ENCODE measurements at places on chromosomes 3 and 15. TPM values are rescaled to one million over a fixed set of nuclear protein-coding genes. Genes with fewer than 3 reads are reported as not detected.

DNA sequence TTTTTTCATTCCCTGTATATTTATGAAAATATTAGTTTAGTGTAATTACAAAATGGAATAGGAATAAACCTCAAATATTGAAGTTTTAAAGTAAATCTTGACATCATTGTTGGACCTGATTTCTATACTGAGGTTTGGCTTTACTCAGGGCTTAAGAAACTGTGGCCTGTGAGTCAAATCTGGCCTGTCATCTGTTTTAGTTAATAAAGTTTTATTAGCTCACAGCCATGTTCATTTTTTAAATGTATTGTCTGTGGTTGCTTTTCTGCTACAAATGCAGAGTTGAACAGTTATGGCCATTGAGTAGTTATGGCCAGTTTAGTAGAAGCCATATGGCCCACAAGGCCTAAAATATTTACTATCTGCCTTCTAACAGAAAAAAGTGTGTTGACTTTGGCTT is 80.7 kb downstream of the DIPK2A start:
- no peaks in the 10 kb centered on the region for H3K36me3 ChIP-seq
- no peak for DNase-seq
- no peak overlapping the region for H3K27ac ChIP-seq
- H3K4me1 ChIP-seq = peaks cover 31% of the 10 kb centered on the region
- H3K27me3 ChIP-seq = no peaks in the 10 kb centered on the region
- no peak overlapping the region for H3K4me3 ChIP-seq

DNA sequence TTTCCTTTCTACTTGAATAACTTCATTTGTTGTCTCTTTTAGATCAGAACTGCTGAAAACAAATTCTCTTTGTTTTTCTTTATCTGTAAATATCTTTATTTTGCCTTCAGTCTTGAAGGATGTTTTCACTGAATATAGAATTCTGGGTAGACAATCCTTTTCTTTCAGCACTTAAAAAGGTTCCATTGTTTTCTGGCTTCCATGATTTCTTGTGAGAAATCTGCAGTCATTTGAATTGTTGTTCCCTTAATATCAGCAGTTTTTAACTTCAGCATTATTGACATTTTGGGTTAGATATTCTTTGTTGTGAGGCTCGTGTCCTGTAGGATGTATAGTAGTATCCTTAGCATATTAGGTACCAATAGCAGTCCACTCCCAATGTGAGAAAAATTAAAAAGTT is 65.8 kb downstream of the SV2B start:
- no peaks in the 10 kb centered on the region for H3K4me1 ChIP-seq
- H3K27me3 ChIP-seq = no peaks in the 10 kb centered on the region
- no peak for DNase-seq

GRCh38 chr15:68340726-68341671 is 63.5 kb downstream of the FEM1B start:
- peaks cover 65% of the 10 kb centered on the region for H3K36me3 ChIP-seq
- H3K27ac ChIP-seq = peak overlapping the region; percentile 99
- H3K27me3 ChIP-seq = no peaks in the 10 kb centered on the region
- peaks cover 87% of the 10 kb centered on the region for H3K4me1 ChIP-seq

GRCh38 chr3:70539908-70540307 is 227.5 kb upstream of the MDFIC2 start:
- H3K27ac ChIP-seq = no peak overlapping the region
- H3K27me3 ChIP-seq = no peaks in the 10 kb centered on the region
- H3K4me3 ChIP-seq = no peak overlapping the region
- no peaks in the 10 kb centered on the region for H3K4me1 ChIP-seq
- no peaks in the 10 kb centered on the region for H3K36me3 ChIP-seq

- no peaks in the 10 kb centered on the region for H3K27me3 ChIP-seq
- H3K27ac ChIP-seq = peak overlapping the region; percentile 45
- H3K4me1 ChIP-seq = peaks cover 87% of the 10 kb centered on the region
- no peak overlapping the region for H3K4me3 ChIP-seq
- H3K36me3 ChIP-seq = peaks cover 8% of the 10 kb centered on the region
These were observed 19.5 kb downstream of the BMF start for GRCh38 chr15:40088929-40089755.

GRCh38 chr15:31163769-31164572 is 62.4 kb upstream of the TRPM1 start:
- H3K4me3 ChIP-seq = no peak overlapping the region
- H3K27me3 ChIP-seq = peaks cover 20% of the 10 kb centered on the region
- DNase-seq = no peak

DNA sequence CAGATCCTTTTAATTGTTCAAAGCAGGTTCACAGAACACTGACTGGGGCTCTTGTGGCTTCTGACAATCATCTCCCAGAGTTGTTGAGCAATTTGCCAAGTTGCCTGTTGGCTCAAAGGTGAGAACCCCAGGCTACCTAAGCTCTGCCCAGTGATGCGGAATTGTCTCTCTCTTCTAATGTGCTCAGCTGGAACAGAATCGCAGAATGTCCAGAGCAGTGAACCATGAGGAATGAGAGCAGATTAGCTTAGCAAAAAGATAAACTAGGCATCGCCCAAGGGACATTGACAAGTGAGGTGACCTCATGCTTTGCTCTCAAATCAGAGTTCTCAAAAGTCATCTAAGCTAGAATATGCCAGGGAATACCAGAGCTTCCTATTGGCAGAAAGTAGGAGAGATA is 148.1 kb downstream of the WDR76 start:
- H3K27ac ChIP-seq = no peak overlapping the region
- no peak for DNase-seq
- peaks cover 12% of the 10 kb centered on the region for H3K27me3 ChIP-seq

- no peak for DNase-seq
- peaks cover 5% of the 10 kb centered on the region for H3K4me1 ChIP-seq
- no peak overlapping the region for H3K27ac ChIP-seq
These were observed 430.7 kb upstream of the CBLB start for GRCh38 chr3:106299300-106300098.

- H3K27me3 ChIP-seq = no peaks in the 10 kb centered on the region
- no peak overlapping the region for H3K4me3 ChIP-seq
- H3K4me1 ChIP-seq = peaks cover 88% of the 10 kb centered on the region
- H3K36me3 ChIP-seq = peaks cover 1% of the 10 kb centered on the region
These were observed 10.5 kb downstream of the FILIP1L start for GRCh38 chr3:100103558-100104441.

DNA sequence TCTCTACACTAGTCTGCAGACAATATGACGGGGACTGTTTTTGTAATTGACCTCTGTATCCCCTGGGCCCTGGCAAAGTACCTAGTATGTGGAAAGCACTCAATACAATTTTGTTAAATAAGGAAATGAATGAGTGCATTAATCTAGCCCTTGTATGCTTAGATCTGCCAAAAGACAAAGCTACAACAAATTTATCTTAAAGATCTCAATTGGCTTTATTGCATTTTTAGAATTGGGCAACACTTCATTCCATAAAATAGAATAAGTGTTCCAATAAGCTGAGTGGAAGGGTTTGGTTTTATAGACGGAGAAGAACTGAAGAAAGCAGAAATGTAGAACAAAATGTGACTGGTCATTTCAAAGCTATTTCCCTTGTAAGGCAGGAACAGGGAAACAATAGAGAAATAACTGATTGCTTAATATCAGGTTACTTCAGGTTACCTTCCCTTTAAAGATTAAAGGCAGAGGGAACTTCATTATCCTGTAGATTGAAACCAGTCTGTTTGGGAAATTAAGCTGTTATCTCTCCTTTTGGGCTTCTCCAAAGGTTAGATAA is 108.3 kb upstream of the MME start:
- H3K27me3 ChIP-seq = no peaks in the 10 kb centered on the region
- H3K36me3 ChIP-seq = no peaks in the 10 kb centered on the region
- H3K4me1 ChIP-seq = peaks cover 5% of the 10 kb centered on the region
- DNase-seq = no peak
- no peak overlapping the region for H3K27ac ChIP-seq

GRCh38 chr3:21024563-21024962 is 726.4 kb downstream of the ZNF385D start:
- H3K36me3 ChIP-seq = no peaks in the 10 kb centered on the region
- H3K27me3 ChIP-seq = peaks cover 13% of the 10 kb centered on the region
- H3K4me3 ChIP-seq = no peak overlapping the region
- H3K4me1 ChIP-seq = no peaks in the 10 kb centered on the region

- H3K36me3 ChIP-seq = no peaks in the 10 kb centered on the region
- DNase-seq = no peak
- peaks cover 36% of the 10 kb centered on the region for H3K27me3 ChIP-seq
These were observed 161.6 kb upstream of the FRMD4B start for GRCh38 chr3:69547461-69547880.

GRCh38 chr3:170560296-170560695 is 25.6 kb downstream of the SLC7A14 start:
- DNase-seq = no peak
- no peak overlapping the region for H3K27ac ChIP-seq
- no peak overlapping the region for H3K4me3 ChIP-seq
- no peaks in the 10 kb centered on the region for H3K36me3 ChIP-seq
- H3K4me1 ChIP-seq = peaks cover 14% of the 10 kb centered on the region

The SLC6A1 gene
- total RNA-seq = 2.3 TPM

The TM4SF18 gene
- total RNA-seq = not detected

The PPARG gene
- 3.3 TPM for total RNA-seq

The SPRED1 gene
- total RNA-seq = 26.8 TPM

The CP gene
- not detected for total RNA-seq

Measured in chondrocyte (in vitro differentiated cells).